ENCODE measurements at places on chromosomes 2 and 18.

- H3K27ac ChIP-seq = no peak overlapping the region
- no peak for DNase-seq
- H3K27me3 ChIP-seq = no peaks in the 10 kb centered on the region
- H3K4me3 ChIP-seq = no peak overlapping the region
- no peaks in the 10 kb centered on the region for H3K4me1 ChIP-seq
Observed at GRCh38 chr2:82968358-82968757, 1490.7 kb downstream of the SUCLG1 start.

DNA sequence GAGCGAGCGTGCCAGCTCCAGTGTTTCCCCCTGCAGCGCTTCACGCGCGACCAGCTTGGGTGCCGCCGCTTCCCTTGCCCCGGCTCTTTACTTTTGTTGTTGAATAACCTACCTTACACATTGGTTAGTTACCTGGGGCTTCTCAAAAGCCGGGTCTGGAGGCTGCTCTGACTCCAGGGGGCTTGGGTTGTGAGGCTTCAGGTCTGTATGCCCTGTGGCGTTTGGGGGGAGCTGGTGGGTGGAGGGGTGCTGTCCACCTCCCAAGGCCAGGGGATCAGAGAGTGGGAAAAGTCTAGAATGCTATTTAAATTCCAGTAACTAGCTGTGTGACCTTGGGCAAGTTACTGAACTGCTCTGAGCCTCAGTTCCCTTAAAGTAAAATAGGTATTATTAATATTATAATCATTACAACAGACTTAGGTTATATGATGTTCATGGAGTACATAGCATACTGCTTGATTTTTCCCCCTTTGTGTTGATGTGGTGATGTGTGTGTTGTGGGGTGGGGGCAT lies 770 bp downstream of the LYPD6B start:
- H3K36me3 ChIP-seq = no peaks in the 10 kb centered on the region
- DNase-seq = no peak
- H3K27me3 ChIP-seq = peaks cover 68% of the 10 kb centered on the region
- H3K27ac ChIP-seq = no peak overlapping the region
- peaks cover 2% of the 10 kb centered on the region for H3K4me1 ChIP-seq

GRCh38 chr2:194301946-194302345 lies 1355.1 kb upstream of the SLC39A10 start:
- H3K27me3 ChIP-seq = no peaks in the 10 kb centered on the region
- H3K4me3 ChIP-seq = no peak overlapping the region
- H3K4me1 ChIP-seq = no peaks in the 10 kb centered on the region
- H3K27ac ChIP-seq = no peak overlapping the region

DNA sequence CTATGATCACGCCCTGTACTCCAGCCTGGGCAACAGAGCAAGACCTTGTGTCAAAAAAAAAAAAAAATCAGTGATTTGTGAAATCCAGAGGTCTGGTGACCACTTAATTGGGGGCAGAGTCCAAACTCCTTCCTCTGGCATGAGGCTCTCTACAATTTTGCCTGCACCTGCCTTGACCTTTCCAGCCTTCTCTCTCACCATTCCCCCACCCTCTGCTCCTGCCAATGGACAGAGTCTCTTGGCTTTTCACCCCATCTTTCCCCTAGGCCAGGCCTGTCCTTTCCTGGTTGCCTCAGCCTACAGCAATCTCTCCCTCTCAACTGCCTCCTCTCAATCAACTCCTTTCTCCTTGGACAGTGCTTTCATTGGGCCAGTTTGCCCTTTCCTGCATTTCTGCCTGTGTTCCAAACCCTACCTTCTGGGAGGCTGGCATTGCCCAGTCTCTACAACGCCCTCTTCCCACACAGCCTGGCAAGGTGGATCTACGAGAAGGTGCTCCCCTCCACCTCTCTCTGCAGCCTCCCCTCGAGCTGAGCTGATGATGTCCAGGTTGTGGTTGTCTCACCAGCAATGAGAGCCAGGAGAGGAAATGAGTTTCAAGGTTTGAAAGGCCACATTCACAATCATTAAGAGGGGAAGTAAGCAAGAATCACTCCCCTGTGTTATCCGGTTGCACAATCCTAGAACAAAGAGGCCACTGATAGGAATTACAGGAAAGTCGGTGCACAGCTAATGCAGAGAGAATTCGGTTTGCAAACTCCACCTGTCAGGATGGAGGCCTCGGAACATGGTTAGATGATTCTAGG lies 39.5 kb upstream of the NPAS2 start:
- peaks cover under 1% of the 10 kb centered on the region for H3K27me3 ChIP-seq
- H3K4me3 ChIP-seq = no peak overlapping the region
- H3K4me1 ChIP-seq = no peaks in the 10 kb centered on the region

DNA sequence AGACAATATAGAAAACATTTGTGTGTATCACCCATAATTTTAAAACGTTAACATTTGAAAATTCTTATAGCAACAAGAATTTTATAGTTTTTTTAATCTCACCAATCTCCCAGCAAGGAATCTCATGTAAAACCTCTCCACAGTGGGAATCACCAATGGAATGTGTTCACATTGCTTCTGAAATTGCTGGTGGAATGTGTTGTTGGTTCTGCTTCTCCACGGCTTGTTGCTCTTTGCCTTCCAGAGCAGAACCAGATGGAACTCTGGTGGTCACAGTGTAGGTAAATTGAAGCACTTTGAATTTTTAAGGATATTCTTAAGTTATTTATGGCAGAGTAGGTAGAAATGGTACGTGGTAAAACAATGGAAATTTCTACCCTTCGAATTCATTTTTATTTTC lies 35.1 kb downstream of the DCAF17 start:
- H3K27me3 ChIP-seq = no peaks in the 10 kb centered on the region
- no peak for DNase-seq
- no peaks in the 10 kb centered on the region for H3K4me1 ChIP-seq
- H3K27ac ChIP-seq = no peak overlapping the region
- H3K36me3 ChIP-seq = peaks cover 29% of the 10 kb centered on the region
- H3K4me3 ChIP-seq = no peak overlapping the region

- no peaks in the 10 kb centered on the region for H3K36me3 ChIP-seq
- no peak for DNase-seq
- no peaks in the 10 kb centered on the region for H3K4me1 ChIP-seq
Observed at GRCh38 chr18:8364385-8364784, 244.9 kb upstream of the RAB12 start.

GRCh38 chr18:78639006-78639950 lies 340.3 kb upstream of the SALL3 start:
- no peak overlapping the region for H3K4me3 ChIP-seq
- DNase-seq = no peak
- H3K36me3 ChIP-seq = peaks cover 12% of the 10 kb centered on the region
- no peaks in the 10 kb centered on the region for H3K27me3 ChIP-seq
- no peak overlapping the region for H3K27ac ChIP-seq

DNA sequence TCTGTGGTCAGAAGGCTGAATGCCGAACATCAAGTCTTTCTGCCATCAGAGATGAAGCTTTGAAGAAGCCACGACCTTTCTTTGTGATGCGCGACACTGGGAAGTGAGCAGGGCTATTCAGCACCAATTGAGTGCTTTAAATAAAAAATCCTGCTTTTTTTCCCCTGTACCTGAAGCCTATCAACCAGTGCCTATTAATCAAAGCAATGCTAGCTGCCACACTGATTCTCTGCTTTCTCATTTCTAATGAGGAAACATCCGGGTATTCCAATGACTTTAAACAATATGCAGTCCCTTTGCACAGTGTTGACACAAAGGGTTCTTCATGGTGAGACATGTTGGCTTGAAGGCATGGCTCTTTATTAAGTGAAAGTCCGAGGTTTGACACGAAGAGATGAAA lies 88.0 kb downstream of the GALR1 start:
- H3K4me1 ChIP-seq = no peaks in the 10 kb centered on the region
- no peak overlapping the region for H3K4me3 ChIP-seq
- no peak for DNase-seq
- no peaks in the 10 kb centered on the region for H3K36me3 ChIP-seq
- no peak overlapping the region for H3K27ac ChIP-seq
- H3K27me3 ChIP-seq = peaks cover 8% of the 10 kb centered on the region

DNA sequence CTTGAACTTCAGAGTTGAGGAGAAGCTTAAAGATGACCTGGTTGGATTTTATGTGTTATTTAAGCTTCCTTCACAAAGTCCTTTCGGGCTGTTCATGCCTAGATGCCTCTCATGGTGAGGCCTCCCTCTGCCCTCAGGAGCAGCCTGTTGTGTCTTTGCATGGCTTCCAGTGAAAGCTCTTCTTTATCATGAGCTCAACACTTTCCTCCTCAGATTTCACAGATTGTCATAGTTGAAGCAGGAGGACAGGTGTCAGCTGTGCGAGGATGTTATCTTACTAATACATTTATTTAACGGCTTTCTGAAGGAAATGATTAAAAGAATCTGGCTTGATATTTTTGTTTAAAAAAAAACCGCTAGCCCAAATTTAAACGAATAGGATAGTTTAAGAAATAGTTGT lies 48.8 kb upstream of the ITSN2 start:
- no peak overlapping the region for H3K27ac ChIP-seq
- H3K4me3 ChIP-seq = no peak overlapping the region
- DNase-seq = no peak
- peaks cover 4% of the 10 kb centered on the region for H3K27me3 ChIP-seq
- no peaks in the 10 kb centered on the region for H3K36me3 ChIP-seq

DNA sequence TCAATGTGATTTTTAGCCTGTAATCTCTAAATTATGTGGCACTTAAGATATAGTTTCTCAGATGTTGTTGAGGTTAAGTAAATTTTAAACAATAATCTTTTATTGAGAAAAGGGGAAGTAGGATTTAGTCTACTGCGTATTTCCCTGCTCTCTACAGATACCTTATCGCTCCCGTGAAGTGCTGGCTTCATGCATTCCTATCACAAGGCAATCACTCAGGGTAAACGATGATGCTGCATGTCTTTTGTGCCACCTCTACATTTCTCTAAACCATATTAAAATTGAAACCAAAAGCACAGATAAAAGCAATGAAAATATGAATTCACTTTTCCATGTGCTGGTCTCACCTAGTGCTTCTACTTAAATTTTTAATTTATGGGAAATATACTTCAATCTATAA lies 14.4 kb upstream of the RPE start:
- peaks cover 27% of the 10 kb centered on the region for H3K27me3 ChIP-seq
- H3K4me1 ChIP-seq = no peaks in the 10 kb centered on the region
- no peaks in the 10 kb centered on the region for H3K36me3 ChIP-seq
- no peak for DNase-seq
- H3K27ac ChIP-seq = no peak overlapping the region

DNA sequence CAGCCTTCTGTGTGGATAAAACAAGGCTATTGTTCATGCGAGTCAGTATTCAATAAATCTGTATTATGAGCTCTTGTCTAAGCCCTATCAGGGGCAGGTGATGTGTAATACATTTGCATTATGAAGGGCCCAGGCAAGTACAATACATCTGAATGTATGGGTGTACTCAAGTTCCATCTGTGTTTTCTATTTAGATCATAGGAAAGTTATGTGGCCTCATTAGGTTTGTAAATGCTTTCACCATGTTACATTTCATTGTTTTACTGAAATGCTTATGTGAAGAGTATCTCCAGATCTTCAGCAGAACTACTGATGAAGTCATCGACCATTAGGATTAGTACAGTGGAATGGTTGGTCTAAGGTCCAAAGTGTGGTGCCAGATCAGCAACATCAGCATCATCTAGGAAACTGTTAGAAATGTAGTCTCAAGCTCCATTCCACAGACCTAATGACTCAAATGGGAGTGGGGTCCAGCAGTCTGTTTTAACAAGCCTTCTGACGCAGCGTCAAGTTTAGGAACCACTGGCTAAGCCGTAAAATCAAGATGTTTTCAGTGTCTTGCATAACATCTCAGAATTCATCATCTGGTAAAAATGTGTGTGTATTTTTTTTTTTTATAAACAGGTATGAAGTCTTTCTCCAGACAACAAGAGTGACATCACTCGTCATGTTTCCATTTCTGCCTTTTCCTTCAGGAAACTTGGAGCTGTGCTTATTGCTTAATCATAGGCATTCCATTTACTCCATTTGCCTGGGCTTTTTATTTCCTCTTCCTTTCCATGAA lies 80.5 kb downstream of the LYPD6 start:
- no peaks in the 10 kb centered on the region for H3K4me1 ChIP-seq
- no peak overlapping the region for H3K4me3 ChIP-seq
- H3K36me3 ChIP-seq = no peaks in the 10 kb centered on the region

GRCh38 chr2:169862816-169863215 lies 35.6 kb downstream of the UBR3 start:
- H3K4me3 ChIP-seq = no peak overlapping the region
- DNase-seq = no peak
- H3K4me1 ChIP-seq = no peaks in the 10 kb centered on the region
- no peaks in the 10 kb centered on the region for H3K27me3 ChIP-seq

- no peak for DNase-seq
- peaks cover 18% of the 10 kb centered on the region for H3K27me3 ChIP-seq
- H3K36me3 ChIP-seq = no peaks in the 10 kb centered on the region
- H3K27ac ChIP-seq = no peak overlapping the region
- no peak overlapping the region for H3K4me3 ChIP-seq
- no peaks in the 10 kb centered on the region for H3K4me1 ChIP-seq
Observed at GRCh38 chr2:240286596-240286995, 146.1 kb upstream of the OTOS start.

DNA sequence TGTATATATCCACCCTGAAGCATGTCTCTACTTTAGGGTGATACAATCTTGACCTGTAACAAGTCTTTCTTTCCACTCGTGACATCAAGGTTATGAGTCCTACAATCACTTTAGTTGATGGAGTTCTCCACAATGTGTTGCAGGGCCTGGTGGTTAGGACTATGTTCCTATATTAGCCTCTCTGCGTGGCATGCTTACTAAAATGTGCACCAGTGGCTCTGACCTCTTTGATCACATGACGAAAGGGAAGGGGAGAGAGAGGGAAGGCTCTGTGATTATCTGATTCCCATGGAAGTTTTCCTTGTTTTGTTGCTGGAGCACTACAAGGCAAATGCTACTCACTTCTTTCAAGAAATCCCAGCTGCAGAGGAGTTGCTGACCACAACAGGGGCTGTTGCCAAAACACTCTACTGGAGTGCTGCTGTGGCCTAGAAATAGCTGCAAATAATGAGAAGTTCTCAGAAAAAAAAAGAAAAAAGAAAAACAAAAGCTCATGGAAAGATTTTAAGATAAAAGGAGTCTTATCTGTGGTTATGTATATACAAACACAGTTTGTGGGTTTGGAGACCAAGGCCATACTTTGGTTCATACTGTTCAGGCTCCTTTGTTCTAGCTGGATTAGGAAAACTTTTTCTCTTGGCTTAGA lies 272.8 kb upstream of the MMADHC start:
- no peaks in the 10 kb centered on the region for H3K4me1 ChIP-seq
- H3K4me3 ChIP-seq = no peak overlapping the region
- H3K36me3 ChIP-seq = no peaks in the 10 kb centered on the region

DNA sequence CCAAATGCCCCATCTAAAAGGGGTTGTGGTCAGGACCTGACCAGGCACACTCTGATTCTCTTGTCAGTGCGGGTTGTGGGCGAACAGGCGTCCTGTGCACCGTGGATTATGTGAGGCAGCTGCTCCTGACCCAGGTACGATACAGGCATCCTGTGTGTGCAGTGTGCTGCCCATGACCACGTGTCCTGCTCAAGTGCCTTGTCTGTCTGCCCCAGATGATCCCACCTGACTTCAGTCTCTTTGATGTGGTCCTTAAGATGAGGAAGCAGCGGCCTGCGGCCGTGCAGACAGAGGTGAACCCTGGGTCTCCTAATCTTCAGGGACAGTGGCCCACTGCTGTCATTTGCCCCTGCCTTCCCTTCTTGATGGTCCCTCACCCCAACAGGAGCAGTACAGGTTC lies 14.6 kb downstream of the PTPN18 start:
- peak overlapping the region; percentile 94 for H3K27ac ChIP-seq
- H3K27me3 ChIP-seq = no peaks in the 10 kb centered on the region
- peaks cover 53% of the 10 kb centered on the region for H3K4me1 ChIP-seq
- H3K4me3 ChIP-seq = peak overlapping the region; percentile 87
- H3K36me3 ChIP-seq = peaks cover 53% of the 10 kb centered on the region

- no peak for DNase-seq
- H3K4me3 ChIP-seq = no peak overlapping the region
- no peaks in the 10 kb centered on the region for H3K4me1 ChIP-seq
- peaks cover 20% of the 10 kb centered on the region for H3K27me3 ChIP-seq
- H3K36me3 ChIP-seq = no peaks in the 10 kb centered on the region
- no peak overlapping the region for H3K27ac ChIP-seq
Observed at GRCh38 chr2:126932966-126933710, 34.4 kb downstream of the TEX51 start.

All from activated CD4-positive, alpha-beta memory T cell treated with anti-CD3 and anti-CD28 coated beads, Interleukin-2, amount 10 ng/mL, durations not matched to agents 7 days and 5 days (primary cell).